K562 (cell line): ENCODE measurements at places on chromosomes 12 and 14. TPM values are rescaled to one million over a fixed set of nuclear protein-coding genes. Genes with fewer than 3 reads are reported as not detected.

RTN1 gene
- polyA plus RNA-seq = 0.03 TPM in 1 of 2 replicates, not detected in the other

GPRC5D gene
- not detected in 2 replicates for polyA plus RNA-seq

CDH24 gene
- 15.5 and 16.2 TPM in 2 replicates for polyA plus RNA-seq

RHEBL1 gene
- 10.0 and 14.4 TPM in 2 replicates for polyA plus RNA-seq

PLEKHH1 gene
- polyA plus RNA-seq = 5.9 and 6.2 TPM in 2 replicates

WNK1 gene
- polyA plus RNA-seq = 27.2 and 30.8 TPM in 2 replicates

ERP27 gene
- not detected in 2 replicates for polyA plus RNA-seq

TNS2 gene
- 1.0 and 2.8 TPM in 2 replicates for polyA plus RNA-seq

CHST11 gene
- 13.2 and 15.2 TPM in 2 replicates for polyA plus RNA-seq

OTUB2 gene
- 0.08 and 0.26 TPM in 2 replicates for polyA plus RNA-seq

TEX52 gene
- polyA plus RNA-seq = not detected in 2 replicates

GLIPR1L1 gene
- not detected in 2 replicates for polyA plus RNA-seq

C12orf50 gene
- polyA plus RNA-seq = not detected in 2 replicates

SERPINA12 gene
- polyA plus RNA-seq = not detected in 2 replicates

OR4N5 gene
- not detected in 2 replicates for polyA plus RNA-seq

SLC35F4 gene
- not detected in 2 replicates for polyA plus RNA-seq

RD3L gene
- polyA plus RNA-seq = not detected in 2 replicates
